Activated T-helper 1 cell treated with anti-CD3 and anti-CD28 coated beads, Interleukin-2, amount 50 U/mL, for 16 hours (primary cell): ENCODE measurements at places on chromosomes 1 and 21.

DNA sequence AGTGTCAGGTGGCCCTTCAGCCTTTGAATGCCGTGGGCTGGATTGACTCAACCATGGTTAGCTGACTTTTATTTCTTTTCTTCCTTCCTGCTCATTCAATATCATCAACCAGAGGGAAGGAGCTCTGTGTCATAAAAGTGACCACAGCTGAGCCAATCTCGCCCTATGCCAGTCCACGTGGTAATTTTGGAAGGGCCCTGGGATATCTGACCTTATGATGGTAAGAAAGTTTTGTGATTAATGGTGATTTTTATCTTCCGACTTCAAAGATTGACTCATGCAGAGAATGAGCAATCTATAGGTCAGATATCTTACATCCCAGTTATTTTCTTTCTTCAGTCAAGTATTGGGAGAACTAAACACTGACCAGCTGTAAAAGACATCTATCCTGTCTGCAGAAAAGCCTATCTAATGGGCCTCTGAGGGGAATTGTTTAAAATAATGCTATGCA lies 170.3 kb downstream of the ZC3H11B start:
- no peak for DNase-seq

DNA sequence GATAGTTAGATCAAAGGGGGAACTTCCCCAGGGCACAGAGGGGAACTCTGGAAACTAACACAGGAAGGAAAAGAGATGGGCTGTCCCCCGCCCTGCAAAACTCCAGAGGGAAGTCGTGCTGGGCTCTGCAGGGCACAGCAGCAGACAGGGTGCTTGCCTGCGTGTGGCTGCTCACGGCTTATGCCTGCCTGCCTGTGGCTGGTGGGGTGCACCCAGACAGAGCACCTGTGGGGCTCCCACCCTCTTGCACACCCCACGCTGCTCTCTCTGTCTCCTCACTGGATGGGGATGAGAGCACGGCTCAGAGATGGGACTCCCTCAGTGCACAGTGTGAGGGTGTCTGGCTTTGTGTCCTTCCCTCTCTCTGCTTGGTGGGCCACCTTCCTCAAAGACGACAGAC lies 13.5 kb upstream of the ETV3L start:
- no peak for DNase-seq

GRCh38 chr1:225863167-225863566 lies 19.0 kb downstream of the TMEM63A start:
- DNase-seq = no peak

- DNase-seq = no peak
These were observed 12.8 kb downstream of the EIF2B3 start for GRCh38 chr1:44973645-44974044.

DNA sequence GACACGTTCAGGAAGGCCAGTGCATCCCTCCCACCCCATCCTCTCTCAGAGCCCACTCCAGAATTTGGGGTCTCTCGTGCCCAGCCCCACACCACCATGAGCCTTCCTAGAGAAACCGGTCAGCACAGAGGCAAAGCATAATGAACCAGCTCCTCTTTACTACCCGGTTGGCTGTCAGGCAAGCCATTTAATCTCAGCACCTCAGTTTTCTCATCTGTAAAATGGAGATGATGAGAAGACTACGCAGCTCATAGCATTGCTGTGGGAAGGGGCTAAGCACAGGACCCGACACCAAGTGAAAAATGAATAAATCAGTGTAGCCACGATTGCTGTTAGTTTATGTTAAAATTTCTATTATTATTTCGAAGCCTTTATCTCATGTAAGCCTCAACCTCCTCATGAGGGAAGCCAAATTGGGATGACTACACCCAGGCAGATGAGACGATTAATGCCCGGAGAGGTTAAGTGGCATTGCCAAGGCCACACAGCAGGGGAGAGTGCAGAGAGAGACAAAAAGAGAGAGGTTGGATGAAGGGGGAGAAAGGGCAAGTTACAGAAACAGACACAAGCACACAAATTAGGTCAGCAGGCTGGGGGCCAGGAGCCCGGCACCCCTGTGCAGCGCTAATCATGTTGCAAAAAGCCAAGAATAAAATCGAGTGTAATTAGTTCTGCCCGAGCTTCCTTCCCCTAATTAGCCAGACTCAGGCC lies 25.7 kb downstream of the SDC3 start:
- DNase-seq = no peak
